Activated T-helper 1 cell treated with anti-CD3 and anti-CD28 coated beads, Interleukin-2, amount 50 U/mL, for 16 hours (primary cell): ENCODE measurements at places on chromosomes 3 and 15.

DNA sequence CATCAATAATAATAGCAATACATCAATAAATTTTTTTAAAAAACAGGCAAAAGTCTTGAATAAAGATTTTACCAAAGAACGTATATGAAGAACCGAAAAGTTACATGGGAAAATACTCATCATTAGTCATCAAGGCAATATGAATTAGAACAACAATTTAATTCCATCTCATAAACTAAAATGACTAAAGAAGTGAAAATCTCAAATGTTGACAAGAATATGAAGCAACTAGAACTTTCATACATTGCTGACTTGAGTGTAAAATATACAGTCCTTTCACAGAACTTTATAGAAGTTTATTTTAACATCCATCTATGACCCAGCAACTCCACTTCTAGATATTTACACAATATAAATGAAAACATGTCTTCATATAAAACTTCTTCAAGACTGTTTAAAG, 35.3 kb upstream of the ABHD10 start:
- no peak for DNase-seq

- DNase-seq: no peak
Observed at GRCh38 chr15:39144613-39145499, 436.0 kb upstream of the THBS1 start.

DNA sequence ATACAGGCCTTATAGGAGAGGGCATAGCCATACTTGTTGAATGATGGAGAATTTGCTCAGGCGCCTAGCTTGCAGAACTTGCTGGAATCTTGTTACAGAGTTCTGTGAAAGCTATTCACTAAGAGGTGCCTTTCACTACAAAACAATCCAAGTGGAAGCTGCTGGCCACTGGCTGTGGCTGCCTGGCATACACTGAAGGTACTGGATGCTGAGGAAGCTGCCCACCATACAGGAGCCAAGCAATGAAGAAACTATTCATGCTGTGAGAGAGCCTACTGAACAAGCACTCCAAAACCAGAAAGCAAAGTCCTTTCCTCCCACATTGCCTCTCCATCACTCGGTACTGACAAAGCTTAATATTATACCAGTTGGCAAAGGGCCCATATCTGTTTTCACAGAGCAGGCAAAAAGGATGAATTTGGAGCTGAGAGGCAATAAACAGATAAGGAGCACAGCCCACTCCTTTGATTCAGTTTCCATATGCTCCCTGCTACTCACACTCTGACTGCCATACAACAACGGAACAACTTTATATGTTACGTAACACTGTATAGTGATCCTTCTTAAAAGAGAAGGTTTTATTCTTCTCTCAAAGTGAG, 192.6 kb upstream of the ALCAM start:
- DNase-seq: no peak

DNA sequence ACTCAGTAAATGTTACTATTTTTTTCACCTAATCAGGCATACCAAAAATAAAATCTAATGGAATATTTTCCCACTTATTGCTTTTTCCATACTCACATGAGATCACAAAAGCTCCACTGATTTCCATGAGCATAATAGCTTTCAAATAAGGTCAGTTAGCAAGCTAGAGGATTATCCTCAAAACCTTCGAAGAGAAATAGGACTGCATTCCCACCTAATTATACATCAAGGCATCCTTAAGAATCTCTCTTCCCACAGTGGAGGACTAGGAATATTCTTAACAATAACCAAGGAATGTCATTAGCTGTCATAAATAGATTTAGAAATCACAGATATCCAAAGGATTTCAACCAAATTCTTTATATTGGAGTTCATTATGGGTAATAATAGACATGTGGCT, 127.9 kb upstream of the STT3B start:
- DNase-seq: no peak

DNA sequence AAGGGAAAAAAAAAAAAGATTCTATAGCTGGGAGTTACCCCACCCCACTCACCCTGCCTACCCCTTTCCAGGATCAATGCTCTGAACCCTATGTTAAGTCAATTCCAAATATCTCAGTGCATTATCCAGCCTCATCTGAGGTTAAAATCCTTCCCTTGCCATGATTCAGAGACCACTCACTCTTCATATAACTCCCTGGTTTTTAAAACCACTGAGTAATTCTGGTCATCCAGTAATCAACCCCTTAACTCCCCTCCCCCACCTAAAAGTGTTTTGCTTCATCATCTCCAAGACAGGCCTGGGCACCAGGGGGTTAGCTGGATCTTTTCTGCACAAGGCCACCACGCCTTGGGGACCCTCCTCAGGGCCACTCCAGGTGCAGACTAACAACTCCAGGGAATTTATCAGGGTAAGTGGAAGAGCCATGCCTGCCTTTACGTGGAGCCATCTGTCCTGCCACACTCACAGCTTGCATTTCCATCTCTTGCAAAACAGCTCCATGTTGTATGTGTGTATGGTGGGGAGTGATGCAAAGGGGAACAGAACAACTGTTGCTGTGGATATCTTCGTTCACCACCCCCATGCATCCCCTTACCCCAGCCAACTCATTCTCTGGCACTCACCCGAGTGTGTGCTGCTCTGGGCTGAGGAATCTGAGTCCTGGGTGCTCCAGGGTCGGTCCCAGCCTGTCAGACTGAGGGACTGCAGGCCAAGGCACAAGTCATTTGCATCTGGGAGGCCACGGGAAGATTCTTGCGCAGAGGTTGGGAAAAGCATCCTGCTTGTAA, 30.7 kb upstream of the RPS17 start:
- DNase-seq: no peak

DNA sequence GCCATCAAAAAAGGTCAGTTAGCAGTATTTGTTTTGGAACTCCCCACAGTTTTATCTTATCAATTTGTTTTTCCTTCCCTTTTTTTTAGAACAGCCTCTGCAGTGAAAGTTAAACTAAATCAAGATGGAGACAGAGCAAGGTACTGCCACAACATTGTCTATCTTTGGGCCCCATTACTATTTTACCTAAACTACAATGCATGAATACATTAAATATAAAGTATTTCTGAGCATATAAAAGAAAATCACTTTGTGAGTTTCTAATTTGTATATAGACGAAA, 139.5 kb downstream of the MEIS2 start:
- DNase-seq: no peak

- no peak for DNase-seq
Observed at GRCh38 chr3:183590442-183590841, 34.9 kb upstream of the KLHL6 start.

DNA sequence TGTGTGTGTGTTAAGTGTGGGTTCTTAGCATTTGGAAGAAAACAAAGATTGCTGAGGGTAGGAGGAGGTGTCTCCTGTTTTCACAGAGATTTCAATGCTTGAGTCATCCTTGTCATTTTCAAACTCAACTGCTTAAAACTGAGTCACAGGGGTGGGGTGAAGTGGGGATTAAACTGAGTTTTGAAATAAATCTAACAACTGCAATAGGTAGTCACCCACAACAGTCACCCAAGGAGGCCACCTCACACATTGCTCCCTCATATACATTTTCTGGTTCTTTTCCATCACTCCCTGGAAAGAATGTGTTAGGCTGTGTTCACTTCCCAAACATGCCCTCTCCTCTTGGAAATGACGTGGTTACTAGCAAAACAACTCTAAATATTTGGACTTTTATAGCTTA, 187.7 kb upstream of the CMC1 start:
- DNase-seq: no peak

- no peak for DNase-seq
Observed at GRCh38 chr15:62975515-62975914, 67.0 kb upstream of the TPM1 start.

DNA sequence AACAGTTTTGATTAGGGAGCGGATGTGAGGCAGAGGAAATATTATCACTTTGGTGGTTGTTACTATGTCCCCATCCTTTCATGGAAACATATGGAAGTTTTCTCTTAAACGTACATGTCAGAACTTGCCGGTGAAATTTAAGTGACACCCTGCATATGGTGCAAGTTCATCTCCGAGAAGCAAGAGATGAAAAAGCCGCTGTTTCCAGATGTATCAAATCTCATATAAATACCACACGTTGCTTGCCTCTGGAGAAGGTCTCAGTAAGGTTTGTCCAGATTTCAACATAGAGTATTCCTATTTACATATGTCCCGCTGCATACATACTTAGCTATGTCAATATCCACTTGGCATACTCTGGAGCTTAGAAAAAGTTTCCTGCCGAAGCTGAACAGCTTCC, 172.2 kb upstream of the ICE2 start:
- DNase-seq: no peak

DNA sequence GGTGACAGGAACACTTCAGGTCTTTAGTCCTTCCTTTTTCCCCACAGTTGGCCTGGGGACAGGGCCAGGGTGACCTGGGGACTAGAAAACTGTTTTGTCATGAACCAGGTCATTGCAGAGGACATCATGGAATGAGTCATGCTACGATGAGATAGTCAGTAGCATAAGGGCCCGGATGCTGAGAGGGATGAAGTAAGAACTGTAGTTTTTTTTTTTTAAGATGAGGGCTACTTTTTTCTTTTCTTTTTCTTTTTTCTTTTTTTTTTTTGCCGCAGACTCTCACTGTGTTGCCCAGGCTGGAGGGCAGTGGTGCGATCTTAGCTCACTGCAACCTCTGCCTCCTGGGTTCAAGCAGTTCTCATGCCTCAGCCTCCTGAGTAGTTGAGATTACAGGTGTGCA, 8.0 kb downstream of the MAP2K5 start:
- no peak for DNase-seq

GRCh38 chr3:154955907-154956533, 124.1 kb upstream of the MME start:
- no peak for DNase-seq
